Suppressor macrophage treated with lipopolysaccharide for 4 hours (primary cell): ENCODE measurements at places on chromosomes 4 and X.

DNA sequence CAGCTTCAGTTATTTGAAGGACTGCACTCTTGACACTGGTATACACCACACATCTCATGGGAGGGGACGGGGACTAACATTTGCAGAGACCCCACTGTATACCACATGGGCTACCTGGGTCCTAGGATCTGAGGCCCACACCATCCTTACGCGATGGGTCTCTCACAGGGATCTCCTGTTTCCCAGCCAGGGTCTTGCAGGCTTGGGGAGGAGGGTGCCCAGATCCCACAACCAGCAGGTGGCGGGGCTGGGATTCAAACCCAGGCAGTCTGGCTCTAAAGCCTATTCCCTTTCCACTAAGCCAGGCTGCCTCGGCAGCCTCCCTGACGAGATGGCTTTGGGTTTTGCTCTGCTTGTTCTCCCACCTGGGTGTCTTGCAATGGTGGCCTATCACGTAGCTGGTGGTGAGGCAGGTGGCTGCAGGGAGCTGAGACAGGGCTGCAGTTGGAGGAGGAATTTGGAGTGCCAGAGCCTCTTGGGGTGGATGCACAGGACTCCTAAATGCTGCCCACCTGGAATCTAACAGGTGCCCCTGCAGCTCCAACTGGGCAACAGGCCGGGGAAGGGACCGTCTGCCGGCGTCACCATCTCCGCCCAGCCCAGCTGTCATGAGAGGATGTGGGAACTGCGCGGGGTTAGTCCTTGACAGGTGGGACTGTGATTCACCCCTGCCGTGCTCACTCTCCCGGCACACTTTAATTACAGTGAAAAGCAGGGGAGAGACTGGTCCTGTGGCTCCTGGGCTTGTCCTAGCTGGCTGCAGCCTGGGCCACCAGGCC lies 110.7 kb downstream of the PSAPL1 start:
- DNase-seq, result no peak

GRCh38 chr4:88843067-88843685 lies 145.5 kb upstream of the NAP1L5 start:
- no peak for DNase-seq

- no peak for DNase-seq
These were observed 153.1 kb downstream of the AMELX start for GRCh38 chrX:11446336-11446735.

GRCh38 chrX:129958083-129958465 lies 24.4 kb upstream of the BCORL1 start:
- no peak for DNase-seq

GRCh38 chr4:183806341-183806740 lies 98.8 kb upstream of the STOX2 start:
- no peak for DNase-seq

- DNase-seq, result peak; percentile 7
These were observed 73.6 kb downstream of the SNX25 start for GRCh38 chr4:185282968-185283367.

DNA sequence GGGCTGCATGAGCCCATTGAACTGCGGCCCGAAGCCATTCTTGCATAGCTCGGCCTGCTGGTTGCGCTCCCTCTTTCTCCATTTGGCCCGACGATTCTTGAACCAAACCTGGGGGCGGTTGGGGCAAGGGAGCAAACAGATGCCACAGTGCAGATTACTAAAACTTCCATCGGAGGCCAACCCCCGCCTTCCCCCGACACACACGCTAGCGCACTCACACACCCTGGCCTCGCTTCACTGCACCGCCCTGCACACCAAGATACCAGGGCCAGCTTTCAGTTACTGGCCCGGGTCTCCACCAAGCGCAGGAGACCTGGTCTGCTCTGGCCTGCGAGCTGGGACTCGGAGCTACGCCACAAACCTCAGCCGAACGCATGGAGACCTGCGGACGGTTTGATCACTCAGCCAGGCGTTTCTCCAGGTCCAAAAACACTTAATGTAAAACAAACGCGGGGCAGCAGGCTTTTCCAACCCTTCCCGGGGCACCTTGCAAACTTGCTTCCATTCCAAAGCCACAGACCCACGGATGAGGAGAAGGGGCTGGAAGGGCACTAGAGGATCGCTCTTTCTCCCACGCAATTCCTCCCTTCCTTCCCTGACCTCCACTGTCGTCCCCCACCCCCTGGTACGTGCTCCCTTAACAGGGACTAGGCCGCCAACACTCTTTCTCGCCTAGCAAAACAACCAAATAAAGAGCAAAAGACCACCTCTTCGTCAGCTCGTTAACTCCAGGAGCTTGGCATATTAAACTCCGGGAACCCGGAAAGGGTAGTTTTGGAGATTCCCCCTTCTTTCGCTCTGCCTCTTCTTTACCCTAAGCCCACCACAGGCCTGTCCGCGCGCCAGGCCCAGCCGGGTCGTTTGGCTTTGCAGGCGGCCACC lies 4.1 kb downstream of the PITX2 start:
- DNase-seq, result no peak

DNA sequence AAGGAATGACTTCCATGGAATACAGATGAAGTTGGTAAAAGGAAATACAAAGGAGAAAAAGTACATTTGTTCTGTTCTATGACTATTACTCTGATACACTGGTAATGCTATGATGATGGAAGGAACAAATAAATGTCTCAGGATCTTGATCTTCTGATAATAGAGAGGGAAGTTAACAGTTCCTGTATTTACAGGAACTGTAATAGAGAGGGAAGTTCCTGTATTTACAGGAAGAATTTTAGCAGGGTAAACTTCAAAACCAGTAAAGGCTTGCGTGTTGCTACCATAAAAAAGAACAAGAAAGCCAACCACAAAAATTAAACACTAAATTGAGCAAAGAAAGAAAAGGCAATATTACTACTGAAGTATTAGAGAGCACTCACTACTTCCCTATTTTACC lies 91.7 kb upstream of the HPGD start:
- DNase-seq, result peak; percentile 38

GRCh38 chrX:139930916-139931645 lies 1.8 kb downstream of the ATP11C start:
- no peak for DNase-seq

- DNase-seq, result no peak
These were observed 307.9 kb upstream of the IGFBP7 start for GRCh38 chr4:57418133-57418532.

DNA sequence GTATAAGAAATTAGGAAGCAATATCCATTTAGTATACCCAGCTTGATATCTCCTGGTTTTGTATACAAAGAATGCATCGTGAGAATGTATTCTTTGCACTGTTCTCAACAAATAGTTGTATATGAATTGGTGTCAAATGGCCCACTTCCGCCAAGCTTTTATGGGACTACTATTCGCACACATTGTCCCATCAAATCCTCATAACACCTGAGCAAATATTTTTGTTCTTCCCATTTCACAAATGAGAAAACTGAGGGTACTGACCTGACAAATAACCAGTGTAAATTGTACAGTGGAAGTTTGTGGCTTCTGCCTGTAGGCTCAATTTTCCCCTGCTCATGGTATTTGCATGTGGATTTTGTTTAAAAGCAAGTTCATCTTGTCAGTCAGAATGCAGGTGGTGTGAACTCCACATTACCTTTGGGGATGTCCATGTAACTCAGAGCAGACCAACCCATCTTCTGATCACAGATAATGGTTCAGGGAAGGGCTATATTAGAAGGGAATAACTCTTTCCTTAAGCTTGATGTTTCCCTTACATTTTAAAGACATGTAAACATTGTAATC lies 51.5 kb upstream of the FAM241A start:
- no peak for DNase-seq

GRCh38 chr4:48205107-48205506 lies 64.5 kb downstream of the TEC start:
- DNase-seq, result peak; percentile 41

DNA sequence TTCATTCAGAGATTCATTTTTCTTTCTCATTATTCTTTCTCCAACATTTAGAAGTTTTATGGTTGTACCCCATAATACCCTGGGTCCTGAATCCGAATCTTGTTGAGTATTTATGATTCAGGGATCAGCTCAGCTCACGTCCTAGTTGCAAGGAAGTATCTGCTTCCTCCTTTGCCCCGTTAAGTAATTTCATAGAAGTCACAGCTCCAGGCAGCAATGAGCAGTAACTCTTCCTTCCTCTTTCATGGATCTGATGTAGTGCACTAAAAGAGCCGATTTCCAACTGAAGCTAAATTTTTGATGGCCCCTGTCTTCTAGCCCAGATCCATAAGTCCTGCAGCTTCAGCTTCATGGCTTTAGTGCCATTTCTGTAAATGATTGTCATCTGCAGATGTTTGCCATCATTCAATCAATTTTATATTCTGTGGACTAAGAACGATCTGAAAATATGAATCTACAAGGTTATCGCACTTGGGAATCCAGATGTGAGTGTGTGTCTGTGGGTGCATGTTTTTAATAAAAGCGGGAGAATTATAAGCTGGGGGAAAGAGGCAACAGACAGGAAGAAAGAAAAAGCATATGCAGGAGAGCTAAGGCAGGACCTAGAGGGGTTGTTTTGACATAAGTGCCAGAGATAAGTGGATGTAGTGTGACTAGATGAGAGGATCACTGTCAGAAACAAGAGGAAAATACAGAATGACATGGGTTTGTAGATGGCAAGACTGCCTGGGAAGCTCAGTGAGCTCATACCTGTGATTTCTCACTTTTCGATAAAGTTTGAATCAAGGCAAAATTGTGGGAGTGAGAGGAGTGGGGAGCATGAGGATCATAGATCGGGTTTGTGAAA lies 17.5 kb downstream of the VEGFD start:
- peak; percentile 53 for DNase-seq

- peak; percentile 13 for DNase-seq
These were observed 11.3 kb downstream of the LAMP2 start for GRCh38 chrX:120457766-120458180.

DNA sequence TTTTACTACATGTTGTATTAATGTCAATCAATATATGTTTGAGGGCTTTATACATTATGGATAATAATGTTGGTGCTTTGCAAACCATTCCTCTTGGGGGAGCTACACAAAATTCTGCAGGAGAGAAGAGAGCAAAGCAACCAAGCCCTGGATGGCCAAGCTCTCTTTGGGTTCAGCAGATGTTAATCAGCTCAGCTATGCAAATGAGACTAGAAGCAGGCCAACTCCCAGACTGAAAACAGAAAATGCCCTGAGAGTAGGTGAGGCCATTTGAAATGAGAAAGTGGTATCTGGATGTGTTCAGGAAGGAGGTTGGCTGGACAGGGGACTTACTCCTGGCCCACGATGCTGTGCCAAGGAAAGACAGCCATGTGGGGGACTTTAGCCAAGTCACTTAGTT lies 387.0 kb downstream of the BCOR start:
- DNase-seq, result no peak

DNA sequence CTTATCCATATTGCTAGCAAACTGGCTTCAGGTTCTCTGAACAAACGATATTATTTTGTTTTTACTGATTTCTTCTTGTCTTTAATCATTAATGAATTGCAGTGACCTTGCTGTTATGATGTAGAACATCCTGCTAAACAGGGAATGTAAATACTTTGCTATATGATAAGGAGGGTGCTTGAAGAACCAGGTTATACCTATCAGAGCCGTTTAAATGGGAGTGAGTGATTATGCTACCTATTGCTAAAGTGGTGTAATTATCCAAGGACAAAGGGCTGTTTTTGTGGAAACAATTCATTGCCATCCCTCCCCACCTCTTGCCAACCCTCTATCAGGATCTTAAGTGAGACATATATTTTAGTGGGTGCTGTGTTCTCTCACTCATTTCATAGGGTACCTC lies 788.9 kb downstream of the RPA4 start:
- no peak for DNase-seq

DNA sequence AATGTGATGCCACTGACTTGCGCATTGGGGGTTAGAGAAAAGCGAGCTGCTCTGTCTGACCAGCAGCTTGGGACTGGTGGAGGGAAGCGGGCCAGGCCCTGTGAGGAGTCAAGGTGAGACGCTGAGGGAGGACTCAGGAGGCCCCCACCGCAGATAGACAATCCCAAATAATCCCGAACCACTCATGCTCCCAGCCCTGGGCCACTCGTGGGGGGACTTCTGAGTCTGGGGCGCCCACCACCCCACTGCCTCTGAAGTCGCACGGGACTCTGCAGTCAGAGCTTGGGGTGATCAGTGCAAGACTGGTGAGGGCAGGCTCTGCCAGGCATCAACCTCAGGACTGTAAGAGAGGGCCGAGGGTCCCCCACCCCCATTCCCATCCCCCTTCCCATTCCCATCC lies 6.9 kb downstream of the MAGEA4 start:
- DNase-seq, result no peak

DNA sequence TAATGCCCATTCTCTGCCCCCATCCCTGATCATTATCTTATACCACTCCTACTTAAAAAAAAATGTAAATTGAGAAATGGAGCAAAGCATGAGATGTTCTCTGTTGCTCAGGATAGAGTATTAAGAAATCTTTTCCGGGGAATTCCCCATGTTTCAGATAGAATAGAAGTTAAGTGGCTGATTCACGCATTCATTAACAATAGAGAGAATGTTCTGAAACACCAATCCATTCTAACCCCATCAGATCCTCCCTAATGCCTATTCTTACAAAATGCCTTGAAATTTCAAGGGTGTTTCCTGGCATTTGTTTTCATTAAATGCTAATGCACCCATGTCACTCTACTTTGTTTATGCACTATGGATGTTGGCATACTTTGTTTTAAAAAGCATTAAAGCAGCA lies 101.1 kb downstream of the AREG start:
- DNase-seq, result peak; percentile 80

DNA sequence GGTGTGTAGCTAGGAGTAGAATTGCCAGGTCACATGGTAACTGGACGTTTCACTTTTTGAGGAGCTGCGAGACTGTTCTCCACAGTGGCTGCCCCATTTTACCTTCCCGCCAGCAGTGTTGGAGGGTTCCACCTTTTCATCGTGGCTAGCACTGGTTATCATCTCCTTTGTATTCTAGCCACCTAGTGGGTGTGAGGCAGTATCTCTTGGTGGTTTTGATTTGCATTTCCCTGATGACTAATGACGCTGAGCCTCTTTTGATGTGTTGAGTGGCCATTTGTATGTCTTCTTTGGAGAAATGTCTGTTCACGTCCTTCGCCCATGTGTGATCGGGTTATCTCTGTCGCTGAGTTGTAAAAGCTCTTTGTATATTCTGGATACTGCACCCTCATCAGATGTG lies 10.6 kb downstream of the ABCD1 start:
- no peak for DNase-seq

DNA sequence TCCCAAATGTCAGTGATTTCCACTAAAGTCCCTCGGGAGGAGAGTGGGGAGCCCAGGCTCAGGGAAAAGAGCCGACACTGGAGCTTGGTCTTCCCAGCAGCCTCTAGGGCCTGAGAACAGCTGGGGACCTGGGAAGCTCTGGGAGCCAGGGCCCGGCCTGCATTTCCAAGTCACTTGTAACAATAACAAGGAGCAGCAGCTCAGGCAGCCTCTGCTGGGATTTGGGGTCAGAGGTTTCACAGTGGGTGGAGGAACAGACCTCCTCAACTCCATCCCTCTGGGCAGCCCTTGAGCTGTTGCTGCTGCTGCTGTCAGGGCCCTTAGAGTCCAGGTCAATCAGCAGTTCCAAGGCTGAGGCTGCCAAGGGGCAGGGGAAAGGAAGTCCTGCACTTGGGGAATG lies 11.1 kb downstream of the STARD8 start:
- no peak for DNase-seq

- no peak for DNase-seq
These were observed 424.5 kb downstream of the RPA4 start for GRCh38 chrX:97308171-97308570.
